Activated CD4-positive, alpha-beta T cell treated with anti-CD3 and anti-CD28 coated beads, Interleukin-2, amount 50 U/mL, for 48 hours (primary cell): ENCODE measurements at places on chromosomes 5 and 9.

DNA sequence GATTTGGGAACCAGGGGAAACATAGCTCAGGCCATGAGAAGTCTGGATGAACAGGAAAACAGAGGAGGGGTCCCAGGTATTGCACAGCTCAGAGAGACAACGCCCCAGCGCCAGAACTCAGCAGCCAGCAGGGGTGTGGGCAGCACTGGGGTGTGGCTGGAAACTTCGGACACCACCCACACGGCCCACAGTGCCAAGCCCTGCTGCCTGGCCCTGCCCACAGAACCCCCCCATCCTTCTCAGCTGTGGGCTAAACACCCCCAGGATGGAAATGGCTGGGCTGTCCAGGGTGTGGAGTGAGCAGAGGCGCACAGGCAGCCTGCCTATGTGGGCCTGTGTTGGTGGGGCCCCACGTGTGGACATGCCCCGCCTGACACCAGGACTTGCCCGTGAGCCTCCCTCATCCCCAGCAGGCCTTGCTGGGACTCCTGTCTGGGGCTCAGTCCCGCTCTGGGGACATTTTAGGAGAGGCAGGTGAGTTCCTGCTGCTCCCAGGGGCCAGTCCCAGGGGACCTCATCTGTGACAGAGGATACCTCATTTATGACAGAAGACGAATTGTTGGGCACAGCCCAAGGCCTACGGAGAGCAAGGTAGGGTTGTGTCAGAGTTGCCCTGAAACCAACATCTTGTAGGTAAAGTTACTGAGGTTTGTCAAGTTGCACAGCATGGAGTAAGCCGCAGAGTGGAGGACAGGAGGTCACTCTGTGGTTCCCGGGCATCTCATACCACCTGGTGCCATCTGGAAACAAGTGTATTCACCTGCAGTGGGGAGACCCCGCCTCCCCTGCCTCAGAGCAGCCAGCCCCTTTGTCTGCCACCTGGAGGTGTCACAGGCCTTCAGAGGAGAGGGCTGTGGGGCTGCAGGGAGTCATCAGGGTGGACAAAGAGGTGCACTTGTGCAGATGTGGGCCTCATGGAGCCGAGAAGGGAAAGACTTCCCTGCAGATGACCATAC, 183.2 kb downstream of the AUH start:
- no peak for DNase-seq

- no peak for DNase-seq
Observed at GRCh38 chr5:114305402-114306207, 56.3 kb upstream of the KCNN2 start.

GRCh38 chr9:135864447-135865049, 42.8 kb downstream of the CAMSAP1 start:
- DNase-seq, result peak; percentile 88

DNA sequence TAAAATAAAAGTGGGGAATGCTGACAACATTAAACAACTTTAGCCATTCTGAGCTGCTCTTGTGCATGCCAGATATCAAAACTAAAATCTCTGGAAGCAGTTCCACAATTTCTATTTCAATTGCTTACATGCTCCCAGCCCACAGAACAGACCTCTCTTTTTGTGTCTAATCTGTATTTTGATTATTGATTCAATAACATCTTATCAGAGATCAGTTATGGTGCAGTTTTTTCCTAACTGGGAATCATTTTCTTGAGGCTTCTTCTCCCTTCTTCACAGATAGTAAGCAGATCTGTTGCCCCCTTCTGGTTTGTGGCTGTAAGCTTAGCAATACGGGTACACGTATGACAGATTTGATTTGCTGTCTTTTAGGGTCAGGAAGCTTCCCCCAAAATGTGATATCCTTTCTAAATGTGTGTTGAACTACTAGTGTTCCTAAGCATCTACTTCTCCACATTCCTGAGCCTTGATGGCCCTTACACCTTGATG, 39.4 kb downstream of the MRPS27 start:
- DNase-seq, result no peak

DNA sequence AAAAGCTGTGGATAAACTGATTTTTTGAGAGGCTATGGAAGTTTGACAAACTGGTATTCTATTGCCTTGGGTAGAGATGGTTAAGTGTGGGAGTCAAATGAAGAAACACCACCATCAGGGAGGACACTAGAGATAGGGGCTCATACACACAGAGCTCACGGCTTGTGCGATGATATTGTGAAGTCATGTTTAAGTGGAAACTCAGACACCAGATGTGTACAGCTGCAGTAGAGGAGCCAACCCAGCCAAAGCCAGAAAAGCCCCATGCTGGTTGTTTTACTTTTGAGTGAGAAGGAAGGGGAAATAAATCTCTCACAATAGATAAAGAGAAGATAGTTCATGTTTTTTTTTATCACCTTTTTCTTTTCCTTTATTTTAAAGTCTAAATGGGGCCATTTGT, 377.7 kb downstream of the DMRT2 start:
- DNase-seq, result no peak

DNA sequence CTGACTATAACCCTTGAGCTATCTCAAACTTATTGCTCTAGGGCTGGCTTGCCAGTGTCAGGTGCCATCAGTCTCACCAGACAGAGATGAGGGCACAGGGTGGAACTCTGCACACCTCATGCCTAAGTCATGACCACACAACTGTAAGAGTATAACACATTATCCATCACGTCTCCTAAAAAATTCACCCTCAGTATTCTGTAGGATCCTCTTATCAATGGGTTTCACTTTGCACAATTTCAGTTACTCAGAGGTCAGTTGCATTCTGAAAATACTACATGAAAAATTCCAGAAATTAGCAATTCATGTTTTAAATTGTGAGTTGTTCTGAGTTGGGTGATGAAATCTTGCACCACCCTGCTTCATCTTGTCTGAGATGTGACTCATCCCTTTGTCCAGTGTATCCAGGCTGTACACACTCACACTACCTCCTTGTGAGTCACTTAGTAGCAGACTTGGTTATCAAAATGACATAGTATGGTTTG, 690.9 kb upstream of the CDH18 start:
- no peak for DNase-seq

- DNase-seq, result no peak
Observed at GRCh38 chr5:112682621-112683061, 55.0 kb upstream of the APC start.

- no peak for DNase-seq
Observed at GRCh38 chr9:120904061-120904977, 22.3 kb downstream of the TRAF1 start.

GRCh38 chr5:132870801-132871200, 2.7 kb upstream of the LEAP2 start:
- no peak for DNase-seq

GRCh38 chr5:179738742-179739141, 6.1 kb downstream of the MAML1 start:
- DNase-seq, result no peak

GRCh38 chr5:96468956-96469355, 35.9 kb upstream of the PCSK1 start:
- no peak for DNase-seq

DNA sequence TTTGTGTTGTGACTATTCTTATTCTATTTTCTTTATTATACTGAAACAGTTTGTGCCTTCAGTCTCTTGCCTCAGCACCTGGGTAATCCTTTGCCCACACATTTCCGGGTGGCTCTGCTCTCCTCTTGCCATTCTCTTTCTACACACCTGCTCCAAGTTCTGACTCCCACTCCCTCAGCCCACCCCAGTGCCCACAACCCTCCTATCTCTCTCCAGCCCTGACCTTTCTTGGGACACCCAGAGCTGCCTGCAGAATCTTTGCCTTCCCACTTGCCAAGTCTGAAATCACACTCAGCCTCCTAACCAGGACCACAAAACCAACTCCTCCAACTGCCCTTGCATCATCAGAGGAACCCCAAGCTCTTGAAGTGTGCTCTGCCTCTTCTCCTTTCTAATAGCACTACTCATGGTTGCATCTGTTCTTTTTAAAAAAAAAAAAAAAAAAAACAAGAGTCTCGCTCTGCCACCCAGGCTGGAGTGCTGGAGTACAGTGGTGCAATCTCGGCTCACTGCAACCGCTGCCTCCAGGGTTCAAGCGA, 4.1 kb downstream of the SWI5 start:
- no peak for DNase-seq

DNA sequence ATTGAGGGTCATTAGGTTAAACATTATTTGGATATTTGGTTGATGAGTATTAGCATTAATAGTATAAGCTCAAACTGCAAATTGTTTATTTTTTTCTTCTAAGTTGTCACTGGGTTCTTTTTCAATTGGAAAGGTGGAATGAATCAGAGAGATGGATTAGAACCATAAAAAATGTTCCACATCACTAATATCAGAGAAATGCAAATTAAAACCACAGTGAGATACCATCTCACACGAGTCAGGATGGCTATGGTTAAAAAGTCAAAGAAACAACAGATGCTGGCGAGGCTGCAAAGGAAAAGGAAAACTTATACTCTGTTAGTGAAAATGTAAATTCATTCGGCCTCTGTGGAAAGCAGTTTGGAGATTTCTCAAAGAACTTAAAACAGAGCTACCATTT, 122.8 kb downstream of the CCDC192 start:
- no peak for DNase-seq

DNA sequence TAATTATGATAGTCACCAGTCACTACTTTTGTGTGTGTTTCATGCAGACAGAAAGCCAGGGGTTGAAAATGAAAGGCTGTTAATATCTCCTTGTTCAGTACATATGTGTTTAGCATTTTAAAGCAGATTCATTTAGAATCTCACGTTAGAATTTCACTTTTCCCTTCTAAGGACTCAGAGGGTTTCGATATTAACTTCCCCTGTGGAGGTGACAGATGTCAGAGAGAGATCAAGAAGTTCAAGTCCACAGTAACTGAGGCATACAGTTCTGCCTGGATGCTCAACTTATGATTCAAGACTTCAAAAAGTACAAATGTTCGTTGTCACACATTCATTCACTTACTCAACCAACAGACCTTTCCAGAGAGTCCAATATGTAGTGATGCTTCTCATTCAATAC, 251.1 kb downstream of the EBF1 start:
- no peak for DNase-seq

DNA sequence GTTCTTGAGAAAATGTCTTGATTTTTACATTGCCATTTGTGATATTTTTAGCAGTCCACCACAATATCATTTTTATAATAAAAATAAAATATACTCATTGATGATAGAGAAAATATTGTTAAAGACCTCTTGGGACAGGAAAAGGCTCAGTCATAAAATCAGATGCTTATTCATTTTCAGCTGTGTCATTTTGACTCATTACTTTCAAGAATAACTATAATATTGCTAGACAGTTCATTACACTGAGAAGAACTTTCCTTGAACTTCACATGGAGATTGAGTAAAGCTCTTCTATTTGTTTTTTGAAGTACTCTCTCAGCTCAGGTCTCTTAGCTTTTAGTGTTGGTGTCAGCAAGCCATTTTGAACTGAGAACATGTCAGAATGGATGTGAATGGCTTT, 8.5 kb upstream of the MEIKIN start:
- DNase-seq, result no peak

GRCh38 chr9:68974901-68975300, 39.0 kb downstream of the PRKACG start:
- no peak for DNase-seq

- no peak for DNase-seq
Observed at GRCh38 chr5:120533581-120533980, 69.5 kb downstream of the PRR16 start.

DNA sequence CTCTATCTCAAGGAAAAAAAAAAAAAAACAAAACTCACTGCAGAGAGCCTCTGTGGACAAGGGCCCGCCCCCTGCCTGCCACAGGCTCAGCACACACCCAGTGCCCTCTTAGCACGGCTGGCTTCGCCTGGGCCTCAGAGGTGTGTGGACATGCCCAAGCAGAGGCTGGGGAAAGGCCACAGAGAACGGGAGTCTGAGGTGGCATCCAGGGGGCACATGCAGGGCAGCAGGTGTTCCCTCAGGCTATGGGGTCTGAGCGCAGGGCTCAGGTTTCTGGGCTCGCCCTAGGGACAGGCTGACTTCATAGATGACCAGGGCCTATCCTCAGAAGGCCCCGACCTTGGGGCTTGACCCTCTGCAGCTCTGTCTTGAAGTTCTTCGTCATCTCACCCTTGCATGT, 138.7 kb downstream of the ZNF354C start:
- no peak for DNase-seq

GRCh38 chr5:73346878-73347408, 101.6 kb downstream of the FOXD1 start:
- no peak for DNase-seq

DNA sequence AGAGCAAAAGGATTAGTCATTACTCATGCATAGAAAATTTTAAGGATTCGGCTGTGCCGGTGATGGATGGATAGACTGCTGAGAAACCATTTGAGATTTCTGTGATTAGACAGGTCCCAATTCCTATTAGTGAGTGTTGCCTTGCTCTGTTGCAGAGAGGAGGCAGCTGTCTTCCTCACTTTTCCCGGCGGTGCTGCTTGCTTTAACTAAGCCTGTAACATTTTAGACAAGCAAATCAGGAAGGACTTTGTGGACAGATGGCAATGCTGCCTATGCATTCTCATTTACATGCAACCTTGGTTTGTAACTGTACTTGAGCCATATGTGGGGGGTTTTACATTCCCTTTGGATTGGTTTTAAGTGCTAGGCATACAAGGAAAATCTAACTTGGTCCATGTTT, 1176.3 kb downstream of the CDH18 start:
- DNase-seq, result no peak

- no peak for DNase-seq
Observed at GRCh38 chr9:132201139-132201538, 39.3 kb downstream of the NTNG2 start.

DNA sequence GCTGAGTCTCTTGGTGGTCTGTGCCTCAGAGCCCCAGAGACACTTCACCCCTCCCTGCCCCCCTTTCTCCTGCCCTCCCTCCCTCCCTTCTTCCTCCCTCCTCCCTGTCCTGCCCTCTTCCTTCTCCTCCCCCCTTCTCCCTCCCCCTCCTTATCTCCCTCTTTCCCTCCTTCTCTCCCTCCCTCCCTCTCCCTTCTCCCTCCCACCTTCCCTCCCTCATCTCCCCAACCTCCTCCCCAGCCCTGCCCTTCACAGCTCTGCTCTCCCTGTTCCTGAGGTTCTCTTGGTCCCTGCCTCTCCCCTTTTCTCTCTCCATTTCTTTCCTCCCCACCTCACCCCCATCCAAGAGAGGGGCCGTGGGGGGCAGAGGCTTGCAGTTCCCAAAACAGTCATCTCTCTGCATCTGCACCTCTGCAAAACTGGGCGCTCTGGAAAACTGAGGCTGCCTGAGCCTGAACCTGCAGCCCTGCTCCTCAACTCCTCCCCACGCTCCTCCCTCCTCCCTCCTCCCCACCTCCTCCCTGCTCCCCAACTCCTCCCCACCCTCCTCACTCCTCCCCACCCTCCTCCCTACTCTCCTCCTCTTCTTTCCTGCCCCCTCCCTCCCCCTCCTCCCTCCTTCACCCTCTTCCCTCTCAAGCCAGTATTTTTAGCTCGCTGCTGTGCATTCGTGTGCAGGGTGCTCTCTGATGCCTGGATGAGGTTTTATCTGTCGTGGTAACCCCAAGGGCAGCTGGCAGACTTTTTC, 219.1 kb downstream of the C9orf50 start:
- DNase-seq, result no peak

- no peak for DNase-seq
Observed at GRCh38 chr9:125329978-125330377, 68.4 kb downstream of the GAPVD1 start.

DNA sequence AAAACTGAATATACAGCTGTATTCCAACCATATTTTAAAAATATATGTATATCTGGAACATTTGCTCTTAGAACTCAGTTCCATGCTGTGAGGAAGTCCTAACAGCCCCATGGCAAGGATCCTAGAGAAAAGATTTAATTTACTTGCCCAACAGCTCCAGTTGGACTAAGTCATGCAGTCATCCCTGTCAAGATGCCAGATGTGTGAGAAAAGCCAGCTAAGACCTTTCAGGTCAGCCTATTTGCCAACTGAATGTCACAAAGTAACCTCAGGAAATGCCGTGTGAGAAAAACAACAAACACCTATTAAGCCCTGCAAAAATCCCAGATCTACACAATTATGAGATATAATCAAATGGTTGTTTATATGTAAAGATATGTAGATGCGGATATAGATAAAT, 416.3 kb downstream of the NR2F1-AS1 start:
- no peak for DNase-seq
